HepG2 (cell line): ENCODE measurements at places on chromosomes 7 and 10. TPM values are rescaled to one million over a fixed set of nuclear protein-coding genes. Genes with fewer than 3 reads are reported as not detected.

VSTM4 gene
- polyA plus RNA-seq = not detected in 2 replicates

SLC26A5 gene
- polyA plus RNA-seq = 0.04 and 0.08 TPM in 2 replicates

HABP2 gene
- polyA plus RNA-seq = 0.12 TPM in 2 replicates

FAM25G gene
- not detected in 2 replicates for polyA plus RNA-seq

TEX47 gene
- not detected in 2 replicates for polyA plus RNA-seq

GUSB gene
- 57.6 and 60.0 TPM in 2 replicates for polyA plus RNA-seq

PDCD4 gene
- polyA plus RNA-seq = 22.4 and 22.8 TPM in 2 replicates

BHLHA15 gene
- 1.9 and 2.3 TPM in 2 replicates for polyA plus RNA-seq
